Muscle of leg (tissue), 16 donors: ENCODE measurements at places on chromosomes 1 and 21. TPM values are rescaled to one million over a fixed set of nuclear protein-coding genes. Genes with fewer than 3 reads are reported as not detected.

HSF2BP gene
- total RNA-seq, result 1.2 TPM

F13B gene
- not detected for total RNA-seq

SPRR2E gene
- total RNA-seq, result not detected

ZNF648 gene
- 0.04 TPM for total RNA-seq
